ENCODE measurements at places on chromosomes 4 and X.

DNA sequence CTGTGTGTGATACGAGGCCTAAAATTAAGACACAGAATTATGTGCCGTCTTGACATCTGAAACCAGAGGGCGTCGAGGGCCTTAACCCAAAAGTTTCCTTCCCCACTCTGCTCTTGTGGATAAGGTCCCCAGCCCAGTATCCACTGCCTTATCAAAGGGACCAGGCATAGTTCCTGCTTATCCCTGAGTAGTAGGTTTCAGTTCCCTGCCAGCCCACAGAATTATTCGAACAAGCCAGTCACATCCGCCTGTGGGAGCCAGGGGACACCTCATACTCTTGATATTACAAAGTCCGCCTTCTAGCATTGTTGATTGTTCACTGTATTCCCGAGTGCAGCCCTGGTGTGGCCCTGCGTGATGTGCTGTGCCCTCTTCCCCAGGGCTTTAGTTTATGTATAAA, 5.4 kb upstream of the MMRN1 start:
- no peak for DNase-seq

DNA sequence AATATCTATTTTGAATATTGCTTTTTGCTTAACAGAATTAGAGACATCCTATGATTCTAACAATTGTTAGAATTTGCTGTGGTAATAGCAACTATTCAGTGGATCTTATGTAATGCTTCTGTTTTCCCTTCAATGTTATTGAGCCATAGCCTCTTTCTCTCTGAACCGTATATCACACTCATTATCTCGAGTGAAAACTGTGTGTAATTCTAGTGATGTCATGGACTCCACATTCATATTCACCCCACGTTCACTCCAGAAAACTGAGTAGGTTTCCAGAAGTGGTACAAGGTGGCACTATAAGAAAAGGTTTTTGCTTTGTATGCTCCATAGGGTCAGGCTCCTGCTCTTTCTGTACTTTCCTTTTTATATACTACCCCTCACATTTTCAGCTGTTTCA, 534.3 kb upstream of the PABPC4L start:
- DNase-seq: no peak

DNA sequence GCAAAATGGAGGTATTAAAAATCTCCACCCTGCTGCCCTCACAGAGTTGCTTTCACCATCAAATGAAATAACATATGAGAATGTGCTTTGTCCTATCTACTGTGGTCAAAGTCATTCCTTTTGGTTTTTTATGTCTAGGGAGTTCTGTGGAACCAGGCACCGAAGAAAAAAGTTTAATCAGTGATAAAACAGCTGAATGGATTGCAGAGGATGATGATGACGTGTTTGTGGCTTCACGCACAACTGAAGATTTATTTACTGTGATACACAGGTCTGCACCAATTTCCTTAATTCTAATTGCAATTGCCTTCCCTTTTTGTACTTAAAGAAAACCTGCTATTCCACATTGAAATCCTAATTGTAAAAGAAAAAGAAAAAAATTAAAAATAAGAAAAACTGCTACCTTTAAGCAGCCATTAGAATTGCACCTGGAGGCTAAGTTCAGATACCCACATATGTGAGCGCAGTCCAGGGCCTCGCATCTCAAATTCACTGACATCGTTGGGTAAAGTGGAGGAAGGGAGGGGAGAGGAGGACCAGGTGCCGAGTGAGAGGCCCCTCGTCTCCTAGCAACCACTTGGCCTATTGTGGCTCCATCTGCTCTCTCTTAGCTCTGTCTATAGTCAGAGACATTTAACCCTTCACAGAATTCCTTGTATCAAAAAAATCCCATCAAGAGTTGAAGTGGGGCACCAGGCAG, 10.5 kb upstream of the RTL5 start:
- peak; percentile 82 for DNase-seq

- DNase-seq: no peak
Measured at GRCh38 chrX:12874581-12874980, 7.7 kb downstream of the TLR7 start.

GRCh38 chrX:53356186-53356585, 66.3 kb downstream of the SMC1A start:
- peak; percentile 17 for DNase-seq

GRCh38 chr4:47718696-47719095, 119.2 kb downstream of the CORIN start:
- DNase-seq: no peak

- DNase-seq: no peak
Measured at GRCh38 chrX:41350976-41351569, 17.1 kb downstream of the DDX3X start.

DNA sequence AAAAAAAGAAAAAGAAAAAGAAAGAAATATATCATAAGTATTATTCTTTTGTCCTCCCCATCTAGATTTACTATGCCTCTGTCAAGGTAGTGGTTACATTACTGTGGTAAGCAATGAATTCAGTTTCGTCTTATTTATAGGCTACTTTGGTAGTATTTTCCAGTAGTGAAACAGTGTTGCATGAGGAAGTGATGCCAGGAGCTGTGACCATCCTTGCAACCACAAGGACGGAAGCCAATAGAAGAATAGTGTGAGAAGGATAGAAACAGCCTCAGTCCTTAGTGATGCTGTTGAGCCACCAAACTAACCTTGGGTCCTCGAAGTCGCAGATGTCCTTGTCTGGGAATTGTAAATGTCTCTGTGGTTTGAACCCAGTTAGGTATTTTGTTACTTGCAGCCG, 328.5 kb downstream of the PPP3CA start:
- no peak for DNase-seq

GRCh38 chr4:72677886-72678285, 108.9 kb upstream of the ADAMTS3 start:
- no peak for DNase-seq

- DNase-seq: no peak
Measured at GRCh38 chrX:39988496-39988895, 109.3 kb downstream of the BCOR start.

- DNase-seq: peak; percentile 48
Measured at GRCh38 chr4:10593130-10593529, 91.4 kb downstream of the CLNK start.

- no peak for DNase-seq
Measured at GRCh38 chrX:14013054-14013453, 16.6 kb downstream of the GEMIN8 start.

DNA sequence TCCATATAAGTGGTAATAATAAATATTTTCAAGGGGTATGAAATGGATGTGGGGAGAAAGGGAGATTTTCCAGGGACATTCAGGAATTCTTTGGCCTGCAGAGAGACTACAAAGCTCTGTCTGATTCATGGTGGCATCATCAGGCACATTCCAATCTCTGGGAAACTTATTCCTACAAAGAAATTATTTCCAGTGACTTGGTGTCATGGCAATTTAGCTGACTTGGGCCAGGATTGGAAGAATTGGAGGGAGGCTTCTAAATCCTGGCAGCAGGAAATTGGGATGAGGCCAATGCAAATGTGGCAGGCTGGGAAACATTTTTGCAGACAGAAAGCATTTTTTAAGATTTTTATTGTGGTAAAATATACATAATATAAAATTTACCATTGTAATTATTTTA, 204.6 kb downstream of the RTL9 start:
- DNase-seq: no peak

DNA sequence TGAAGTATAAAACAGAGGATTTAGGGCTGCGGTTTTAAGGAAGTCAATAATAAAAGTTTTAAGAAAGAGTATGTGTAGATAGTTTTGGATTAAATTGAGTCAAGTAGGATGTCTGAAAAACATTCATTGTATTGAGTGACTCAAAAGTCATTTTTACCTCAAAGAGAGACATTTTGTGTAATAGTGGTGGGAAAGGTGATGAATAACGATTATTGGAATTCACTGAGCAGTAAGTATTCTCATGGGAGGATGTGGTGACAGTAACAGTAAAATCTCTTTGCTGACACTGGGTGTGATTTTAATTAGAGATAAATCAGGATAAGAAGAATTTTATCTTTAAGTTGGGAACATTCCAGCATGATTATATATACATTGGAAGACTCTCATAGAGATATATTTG, 233.6 kb downstream of the PDHA2 start:
- no peak for DNase-seq

Measured in WERI-Rb-1 (cell line).